GM12891 (cell line): ENCODE measurements at places on chromosomes 1 and 21.
A peak's percentile ranks its signal among the peaks of the same experiment; 100 is the strongest.

DNA sequence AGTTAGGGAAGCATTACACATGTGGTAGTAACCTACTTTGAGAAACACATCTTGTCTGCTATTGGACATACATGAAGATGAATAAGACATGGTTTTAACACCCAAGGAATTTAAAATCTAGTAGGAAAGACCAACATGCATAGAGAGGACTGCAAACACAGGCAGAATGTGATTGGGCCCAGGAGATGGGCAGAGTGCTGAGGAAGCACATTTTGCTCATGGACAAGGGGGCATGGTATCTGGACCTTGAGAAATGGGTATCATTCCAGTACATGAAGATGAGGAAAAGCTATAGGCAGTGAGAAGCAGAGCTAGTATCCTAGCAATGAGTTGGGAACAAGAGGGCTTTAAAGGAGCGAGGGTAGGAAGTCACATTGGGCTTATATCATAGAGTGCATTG lies 142.7 kb downstream of the SPATA46 start:
- DNase-seq: no peak

- DNase-seq: no peak
Observed at GRCh38 chr1:155043793-155044192, 7.3 kb upstream of the ADAM15 start.

GRCh38 chr1:202811296-202812175 lies 782 bp downstream of the PCAT6 start:
- no peak for DNase-seq

DNA sequence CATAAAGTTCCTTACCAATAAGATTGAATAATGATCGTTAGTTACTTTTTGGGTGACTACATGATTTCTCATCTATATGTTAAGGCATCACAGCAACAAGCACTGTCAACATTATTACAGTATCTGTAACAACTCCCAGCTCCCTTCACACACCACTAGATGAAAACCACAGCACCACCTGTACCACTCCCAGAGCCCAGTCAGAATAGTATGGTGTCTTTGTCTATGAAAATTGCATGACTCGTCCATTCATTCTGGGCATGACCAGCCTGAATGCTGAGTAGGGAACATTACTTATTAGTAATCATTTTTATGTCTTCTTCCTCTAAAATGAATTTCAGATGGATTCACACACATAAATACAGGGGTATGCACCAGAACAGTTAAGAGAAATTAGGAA lies 7.0 kb downstream of the OLFML2B start:
- DNase-seq: no peak

- no peak for DNase-seq
Observed at GRCh38 chr1:217856342-217857034, 225.3 kb downstream of the SPATA17 start.

- no peak for DNase-seq
Observed at GRCh38 chr1:17675744-17676143, 79.4 kb upstream of the ACTL8 start.

GRCh38 chr1:23539698-23540266 lies 8.7 kb upstream of the E2F2 start:
- DNase-seq: peak; percentile 85
